ENCODE measurements at places on chromosomes 4 and X.

DNA sequence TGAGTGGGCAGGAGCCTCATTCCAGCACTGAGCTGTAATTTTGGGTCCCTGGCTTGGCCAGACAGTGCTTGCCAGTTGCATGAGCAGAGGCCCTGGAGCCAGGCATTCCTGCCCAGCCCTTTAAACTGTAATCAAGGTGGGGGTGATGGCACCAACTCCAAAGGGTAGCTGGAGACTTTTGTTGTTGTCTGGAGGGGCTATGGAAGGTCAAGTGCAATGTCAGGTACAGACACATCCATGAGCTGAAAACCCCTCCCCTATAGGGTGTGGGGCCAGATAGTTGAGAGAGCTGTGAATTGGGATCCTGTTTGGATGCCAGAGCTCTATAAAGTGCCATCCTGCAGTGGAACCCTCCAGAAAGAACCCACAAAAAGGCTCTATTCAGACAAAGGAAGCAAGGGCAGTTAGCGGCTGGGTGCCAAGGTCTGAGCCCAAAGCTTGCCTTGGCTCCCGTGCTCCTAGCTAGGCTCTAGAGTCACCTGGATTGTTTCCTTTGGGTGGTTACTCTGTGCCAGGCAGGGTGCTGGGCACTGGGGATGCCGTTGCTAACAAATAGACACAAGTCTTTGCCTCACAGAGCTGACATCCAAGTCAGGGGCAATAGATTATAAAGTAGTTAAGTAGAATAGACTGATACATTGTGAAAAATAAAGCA lies 163.0 kb downstream of the EFNB1 start:
- no peak for DNase-seq

GRCh38 chr4:1470816-1471442 lies 64.7 kb upstream of the NKX1-1 start:
- no peak for DNase-seq

- no peak for DNase-seq
These were observed 11.5 kb downstream of the HAND2 start for GRCh38 chr4:173518425-173519102.

DNA sequence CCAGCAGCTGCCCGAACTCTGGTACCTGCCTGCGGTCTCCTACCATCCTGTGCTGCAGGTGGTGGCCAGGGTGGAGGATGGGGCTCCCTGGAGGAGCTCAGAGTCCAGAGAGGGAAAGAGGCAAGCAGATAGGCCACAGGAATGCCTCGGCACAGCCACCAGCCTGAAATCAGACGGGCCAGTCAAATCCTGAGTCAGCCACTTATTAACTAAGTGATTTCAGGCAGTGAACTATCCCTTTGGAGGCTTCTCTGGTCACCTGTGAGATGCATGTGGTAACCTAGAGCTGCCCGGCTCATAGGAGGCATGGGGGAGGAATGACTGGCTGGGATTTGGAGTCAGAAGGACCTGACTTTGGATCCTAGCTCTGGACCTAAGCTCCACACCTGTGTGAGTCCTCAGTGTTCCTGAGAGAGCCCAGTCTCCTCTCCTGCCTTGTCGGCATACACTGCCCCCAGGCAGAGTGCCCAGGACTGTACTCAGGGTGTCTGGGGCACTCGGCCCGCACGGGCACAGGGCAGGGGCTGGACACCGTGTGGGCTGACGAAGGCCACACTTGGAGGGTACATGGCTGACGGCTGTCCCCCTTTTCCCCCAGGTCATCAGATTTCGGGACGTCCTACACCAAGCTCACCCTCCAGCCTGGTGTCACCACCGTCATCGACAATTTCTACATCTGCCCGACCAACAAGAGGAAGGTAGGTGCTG lies 96.4 kb upstream of the PSAPL1 start:
- no peak for DNase-seq

GRCh38 chrX:9440116-9440844 lies 24.6 kb upstream of the TBL1X start:
- DNase-seq: no peak

- peak; percentile 96 for DNase-seq
These were observed at the start of gene G3BP2 for GRCh38 chr4:75673027-75673958. G3BP2 (minus strand) TSS chr4:75673411; CDS start chr4:75662025, 11,386 bp downstream.

- no peak for DNase-seq
These were observed 2.2 kb downstream of the PLXNA3 start for GRCh38 chrX:154460326-154460725.

- DNase-seq: no peak
These were observed 20.2 kb upstream of the TMEM184C start for GRCh38 chr4:147596981-147597380.

DNA sequence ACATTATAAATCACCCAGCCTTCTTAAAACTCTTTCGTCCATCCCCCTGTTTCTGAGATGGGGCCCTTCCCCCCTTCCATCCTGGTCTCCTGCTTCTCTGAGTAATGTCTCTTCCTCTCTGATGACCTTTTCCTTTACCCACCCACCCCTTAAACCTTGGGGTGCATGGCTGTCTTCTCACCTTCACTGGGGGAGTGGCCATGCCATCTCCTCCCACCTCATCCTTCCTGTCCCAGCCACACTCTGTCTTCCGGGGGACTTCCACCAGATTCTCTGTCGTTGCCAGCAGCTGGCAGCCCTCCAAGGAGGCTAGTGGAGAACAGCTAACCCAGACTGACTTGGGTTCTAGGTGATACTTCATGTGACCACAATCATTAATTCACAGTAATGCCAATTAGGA lies 83.2 kb upstream of the SCML1 start:
- no peak for DNase-seq

GRCh38 chr4:5893004-5893580 lies at the start of gene CRMP1:
CRMP1 (minus strand) TSS chr4:5893086; CDS start chr4:5892969, 117 bp downstream.
- DNase-seq: no peak

DNA sequence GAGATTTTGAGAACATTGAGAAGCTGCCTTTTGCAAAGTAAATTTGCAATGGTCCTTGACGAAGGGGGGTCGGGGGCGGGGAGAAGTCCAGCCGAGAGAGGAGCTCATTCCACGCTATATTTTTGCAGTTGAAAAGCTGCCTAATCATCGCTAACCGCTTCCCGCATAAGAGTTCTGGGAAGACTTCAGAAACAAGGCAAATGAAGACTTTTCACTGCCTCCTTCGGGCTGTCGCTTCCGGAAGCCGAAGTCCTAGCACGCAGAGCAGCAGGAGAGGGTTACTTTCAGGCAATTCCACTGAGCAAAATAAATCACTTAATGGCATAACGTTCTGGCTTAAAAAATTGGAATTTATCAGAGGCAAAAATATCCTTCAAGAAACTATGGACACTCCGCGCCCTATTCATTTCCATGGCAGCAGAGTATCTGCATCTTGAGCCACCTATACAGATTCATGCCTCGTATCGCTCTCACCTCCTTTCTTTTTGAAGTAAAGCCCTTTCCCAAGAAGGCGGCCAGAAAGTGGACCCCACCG lies 2.6 kb upstream of the LRAT start:
- no peak for DNase-seq

All from stimulated activated CD8-positive, alpha-beta memory T cell treated with anti-CD3 and anti-CD28 coated beads, Interleukin-7, amount 100 ng/mL, for 24 hours (primary cell).